ENCODE measurements at places on chromosomes 7 and 10.

- H3K36me3 ChIP-seq, result no peaks in the 10 kb centered on the region
- H3K27ac ChIP-seq, result no peak overlapping the region
- no peaks in the 10 kb centered on the region for H3K4me1 ChIP-seq
- no peaks in the 10 kb centered on the region for H3K27me3 ChIP-seq
- DNase-seq, result no peak
These were observed 76.9 kb downstream of the GALNT17 start for GRCh38 chr7:71208881-71209280.

GRCh38 chr10:107056182-107056581 lies 108.3 kb downstream of the SORCS1 start:
- H3K4me1 ChIP-seq, result no peaks in the 10 kb centered on the region
- DNase-seq, result no peak
- H3K27me3 ChIP-seq, result no peaks in the 10 kb centered on the region
- no peak overlapping the region for H3K27ac ChIP-seq
- H3K36me3 ChIP-seq, result no peaks in the 10 kb centered on the region

GRCh38 chr10:70829543-70829942 lies 13.8 kb downstream of the SGPL1 start:
- no peak overlapping the region for H3K27ac ChIP-seq
- H3K4me1 ChIP-seq, result peaks cover 49% of the 10 kb centered on the region
- no peak for DNase-seq

DNA sequence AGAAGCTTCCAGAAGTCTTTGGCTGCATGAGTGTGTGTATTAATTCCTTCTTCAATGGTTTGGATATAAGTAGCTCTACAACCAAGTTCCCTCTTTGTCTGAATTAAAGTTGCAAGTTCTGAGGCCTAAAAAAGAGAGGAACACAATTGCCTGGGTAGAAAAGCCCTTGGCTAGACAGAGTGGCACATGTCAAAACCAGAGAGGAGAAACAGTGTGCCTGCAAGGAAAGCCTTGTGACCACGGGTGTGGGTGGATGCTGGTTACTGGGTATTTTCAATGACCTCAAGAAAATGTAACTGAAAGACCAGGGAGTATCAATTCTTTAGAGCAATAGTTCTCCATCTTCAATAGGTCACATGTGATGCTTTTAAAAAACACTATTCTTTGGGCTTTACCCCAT lies 148.3 kb downstream of the SVIL start:
- H3K4me3 ChIP-seq, result no peak overlapping the region
- H3K36me3 ChIP-seq, result peaks cover 76% of the 10 kb centered on the region
- no peak for DNase-seq
- no peaks in the 10 kb centered on the region for H3K4me1 ChIP-seq
- H3K27me3 ChIP-seq, result no peaks in the 10 kb centered on the region
